Stimulated activated CD8-positive, alpha-beta memory T cell treated with anti-CD3 and anti-CD28 coated beads, Interleukin-15, amount 100 ng/mL, for 4 hours (primary cell): ENCODE measurements at places on chromosomes 16 and 17.

GRCh38 chr17:38338053-38338452 lies 5.7 kb downstream of the GPR179 start:
- no peak for DNase-seq

DNA sequence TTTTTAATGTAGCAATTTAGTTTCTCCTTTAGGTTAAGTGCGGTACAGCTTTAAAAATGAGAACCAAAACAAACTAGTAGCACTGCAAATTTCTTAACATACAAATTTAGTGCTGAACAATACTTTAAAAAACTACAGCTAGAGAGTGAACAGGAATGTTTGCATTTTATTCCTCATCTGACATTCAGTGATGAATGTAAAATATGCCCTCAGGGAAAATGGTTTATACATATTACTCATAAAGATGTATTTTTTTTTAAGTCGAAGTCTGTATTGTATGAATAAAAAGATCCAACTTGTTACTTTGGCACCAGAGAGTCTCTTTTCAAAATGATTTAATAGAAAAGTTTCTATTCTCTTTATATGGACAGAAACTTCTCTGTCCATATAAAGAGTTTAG lies 96.8 kb downstream of the BRIP1 start:
- no peak for DNase-seq

DNA sequence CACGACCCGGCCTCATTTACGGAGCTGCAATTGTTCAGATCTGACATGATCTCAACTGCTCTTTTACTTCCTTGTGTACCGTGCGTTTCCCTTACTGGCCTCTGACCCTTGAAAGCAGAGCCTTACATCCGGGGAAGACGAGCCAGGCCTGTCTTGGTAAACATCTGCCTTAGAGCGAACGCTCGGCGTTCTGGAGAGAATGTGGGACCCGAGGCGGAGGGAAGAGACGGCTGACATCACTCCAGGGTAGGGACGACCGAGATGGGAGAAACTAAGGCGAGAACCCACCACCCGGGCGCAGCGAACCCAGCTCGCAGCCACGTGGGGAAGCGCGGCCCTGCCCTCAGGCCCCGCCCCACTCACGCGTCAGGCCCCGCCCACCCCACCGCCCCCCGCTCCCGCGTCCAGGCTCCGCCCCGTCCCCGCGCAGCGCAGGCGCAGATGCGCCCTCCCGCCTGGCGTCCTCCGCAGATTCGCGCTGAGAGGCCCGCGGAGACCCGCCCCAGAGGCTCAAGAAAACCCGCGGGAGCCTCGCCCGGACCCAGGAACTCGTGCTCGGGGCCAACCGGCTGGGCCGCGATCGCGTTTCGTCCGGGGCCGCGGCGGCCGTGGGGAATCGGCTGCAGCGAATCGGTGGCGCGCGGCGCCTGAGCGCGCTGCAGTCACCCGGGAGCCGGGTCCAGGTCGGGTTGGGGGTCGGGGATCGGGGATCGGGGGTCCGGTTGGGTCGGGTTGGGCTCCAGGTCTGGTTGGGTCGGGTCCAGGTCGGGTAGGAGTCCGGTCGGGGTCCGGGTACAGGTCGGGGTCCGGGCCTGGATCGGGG lies at the start of gene TELO2:
TELO2 (plus strand) TSS at position 438 of the 823 bp plus-strand sequence. CDS start 922 bp downstream, outside the sequence.
- peak; percentile 58 for DNase-seq

DNA sequence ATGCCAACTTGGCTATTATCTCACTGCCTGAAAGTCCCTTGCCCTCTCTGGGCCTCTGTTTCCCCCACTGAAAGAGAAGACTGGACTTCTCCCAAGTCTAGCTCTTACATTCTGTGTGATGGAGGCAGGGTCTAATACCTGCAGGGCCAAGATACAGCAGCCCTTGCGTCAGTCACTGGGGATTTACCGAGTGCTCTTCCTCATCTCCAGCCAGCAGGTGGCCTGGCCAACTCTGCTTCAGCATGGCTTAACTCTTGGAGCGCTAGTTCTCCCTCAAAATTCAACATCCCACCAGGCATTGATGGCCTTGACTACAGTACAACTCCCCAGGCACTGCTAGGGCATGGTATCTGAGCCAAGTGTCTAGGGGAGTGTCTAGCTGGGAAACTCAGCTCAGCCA lies 19.9 kb upstream of the MTMR4 start:
- no peak for DNase-seq

- DNase-seq: no peak
Observed at GRCh38 chr16:21268236-21268635, 9.9 kb downstream of the CRYM start.

- DNase-seq: no peak
Observed at GRCh38 chr16:73711406-73712080, 585.1 kb upstream of the PSMD7 start.

DNA sequence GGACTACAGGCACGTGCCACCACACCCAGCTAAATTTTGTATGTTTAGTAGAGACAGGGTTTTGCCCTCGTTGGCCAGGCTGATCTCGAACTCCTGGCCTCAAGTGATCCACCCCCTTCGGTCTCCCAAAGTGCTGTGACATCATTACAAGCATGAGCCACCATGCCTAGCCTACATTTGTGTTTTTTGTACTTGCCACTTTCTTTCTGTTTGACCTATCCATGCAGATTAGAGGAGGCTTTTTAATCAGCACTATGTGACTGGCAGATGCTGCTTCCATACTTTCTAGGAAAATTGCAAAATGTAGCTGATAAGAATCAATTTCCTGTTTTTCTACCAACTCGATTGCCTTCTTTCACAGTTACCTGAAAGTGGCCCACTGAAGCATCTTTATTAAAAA lies 57.3 kb downstream of the B9D1 start:
- no peak for DNase-seq

DNA sequence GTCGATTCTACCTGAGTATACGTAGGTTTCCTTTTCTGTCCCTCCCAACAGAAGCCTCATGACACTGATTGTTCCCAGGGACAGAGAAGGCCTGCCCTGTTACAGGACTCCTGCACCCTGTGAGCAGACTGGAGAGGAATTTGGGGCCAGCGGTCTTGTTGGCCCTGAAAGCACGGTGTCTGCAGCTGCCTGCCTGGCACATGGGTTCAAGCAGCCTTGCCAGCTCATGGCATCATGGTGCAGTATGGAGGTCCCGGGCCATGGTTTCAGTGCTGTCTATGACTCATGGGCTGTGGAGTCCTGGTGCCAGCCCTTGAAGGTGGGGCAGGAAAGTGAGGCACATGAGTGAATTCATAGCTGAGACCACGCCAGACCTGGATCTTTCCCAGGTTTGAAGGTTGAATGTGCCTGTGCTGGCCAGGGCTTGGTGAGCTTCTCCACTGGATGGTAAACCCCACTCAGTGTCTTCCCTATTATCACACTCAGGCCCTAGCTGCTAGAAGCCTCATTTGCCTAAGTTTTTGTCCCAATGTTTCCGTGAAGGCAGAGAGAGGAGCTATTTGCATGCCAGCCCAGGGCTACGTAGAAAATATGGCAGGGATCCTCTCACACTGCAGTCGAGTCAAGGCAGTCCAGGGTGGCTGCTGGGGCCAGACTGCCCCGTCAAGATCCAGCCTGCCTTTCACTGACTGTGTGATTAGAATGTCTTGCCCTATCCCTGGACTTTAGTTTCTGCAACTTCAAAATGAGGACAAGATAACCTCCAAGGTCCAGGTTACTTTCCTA lies 277.2 kb upstream of the CCL2 start:
- no peak for DNase-seq

DNA sequence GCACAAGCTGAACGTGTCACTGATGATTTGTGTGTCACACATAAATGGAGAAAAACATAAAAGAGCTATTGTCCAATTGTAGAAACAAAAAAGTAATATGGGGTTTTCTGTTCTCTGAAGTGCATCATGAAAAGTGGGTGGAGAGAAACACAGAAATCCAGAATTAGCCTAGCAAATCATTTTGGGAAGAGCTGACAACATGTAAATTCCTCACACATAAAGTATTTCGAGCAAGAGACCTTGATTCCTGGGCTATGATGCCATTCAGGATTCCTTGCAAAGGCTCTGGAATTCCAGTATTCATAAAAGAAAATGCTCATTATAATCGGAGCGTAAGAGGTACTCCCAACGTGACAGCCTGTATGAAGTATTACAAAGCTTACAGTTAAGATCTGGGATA lies 1.1 kb downstream of the DCUN1D3 start:
- no peak for DNase-seq

- no peak for DNase-seq
Observed at GRCh38 chr16:65771707-65772106, 594.8 kb upstream of the CDH5 start.

GRCh38 chr16:88968589-88969280 lies 8.3 kb downstream of the CBFA2T3 start:
- no peak for DNase-seq

GRCh38 chr17:75096082-75096625 lies 8.4 kb downstream of the SLC16A5 start:
- no peak for DNase-seq

GRCh38 chr17:77645072-77646045 lies 313.1 kb upstream of the TNRC6C start:
- peak; percentile 17 for DNase-seq

DNA sequence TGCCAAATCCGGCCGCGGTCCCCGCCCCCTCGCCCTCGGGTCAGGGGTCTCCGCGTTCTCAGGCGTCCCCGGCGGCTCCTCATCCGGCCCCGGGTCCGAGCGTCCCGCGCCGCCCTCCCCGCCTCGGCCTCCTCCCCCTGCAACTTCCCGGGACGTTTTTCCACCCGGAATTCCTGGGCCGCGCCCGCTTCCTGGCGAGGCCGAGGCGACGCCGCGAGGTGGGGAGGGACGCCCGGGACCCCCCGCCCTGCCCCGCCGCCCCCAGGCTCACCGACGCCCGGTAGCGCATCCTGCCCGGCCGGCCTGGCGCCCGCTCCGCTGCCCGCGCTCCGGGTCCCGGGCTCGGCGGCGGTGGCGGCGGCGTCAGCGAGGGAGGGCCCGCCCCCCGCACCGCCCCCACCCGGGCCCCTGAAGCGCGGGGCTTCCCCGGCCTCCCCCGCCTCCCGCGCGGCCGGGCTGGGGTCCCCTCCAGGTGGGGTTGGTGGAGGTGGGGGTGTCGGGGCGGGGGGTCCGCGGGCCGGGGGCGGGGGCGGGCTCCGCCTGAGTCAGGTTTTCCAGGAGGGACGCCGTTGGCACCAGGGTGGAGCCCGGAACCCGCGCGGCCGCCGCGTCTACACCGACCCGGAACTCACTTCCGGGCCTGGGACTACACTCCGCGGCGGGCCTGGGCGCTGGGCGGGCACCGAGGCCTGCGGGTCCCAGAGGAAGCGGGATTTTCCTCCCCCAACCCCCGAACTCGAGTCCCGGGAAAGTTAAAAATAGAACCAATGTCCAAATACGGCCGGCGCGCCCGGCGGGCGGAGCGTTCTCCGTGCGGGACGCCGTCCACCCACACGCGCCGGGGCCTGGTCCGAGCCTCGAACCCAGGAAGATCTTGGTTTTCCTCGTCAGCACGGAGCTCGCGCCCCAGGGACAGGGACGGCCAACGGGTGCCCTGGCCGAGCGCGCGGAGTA lies 6.8 kb downstream of the MYO1C start:
- peak; percentile 55 for DNase-seq

DNA sequence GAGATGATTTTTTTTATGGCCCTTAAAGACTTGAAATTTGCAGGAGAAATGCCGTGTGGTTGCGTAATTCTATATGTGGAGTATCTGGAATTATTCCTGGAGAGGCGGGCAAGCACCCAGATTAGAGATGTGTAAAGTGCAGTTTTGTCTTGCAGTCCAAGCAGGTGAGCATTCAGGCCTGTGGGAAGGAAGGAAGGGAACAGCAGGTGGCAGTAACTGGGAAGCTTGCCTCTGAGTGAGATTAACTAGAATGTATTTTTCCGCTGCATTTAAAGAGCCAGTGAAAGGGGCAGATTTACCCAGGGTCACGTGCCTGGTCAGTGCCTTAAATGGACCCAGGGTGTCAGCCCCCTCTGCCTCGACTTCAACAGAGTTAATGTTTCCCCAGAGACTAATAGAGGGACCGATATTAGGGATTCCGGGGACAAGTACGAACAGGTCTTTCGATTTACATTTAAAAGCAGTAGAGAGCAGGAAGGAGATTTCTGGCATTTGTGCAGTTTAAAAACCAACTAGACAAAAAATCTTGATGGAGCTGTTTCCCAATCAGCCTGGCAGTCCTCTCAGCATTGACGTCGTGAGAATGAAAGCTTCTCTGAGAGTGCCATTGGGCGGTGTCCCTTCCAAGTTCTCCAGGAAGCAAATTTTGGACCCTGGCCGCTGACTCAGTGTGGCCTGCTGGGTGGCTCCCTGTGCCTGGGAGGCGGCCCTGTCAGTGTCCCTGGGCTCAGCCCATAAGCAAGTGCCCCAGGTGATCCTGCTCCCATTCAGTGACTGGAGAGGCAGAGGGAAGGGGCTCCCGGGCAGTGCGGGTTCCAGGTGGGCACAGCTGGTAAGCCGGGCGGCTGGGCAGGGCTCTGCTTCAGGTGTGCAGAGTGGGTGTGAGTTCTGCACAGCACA lies 38.2 kb downstream of the KSR1 start:
- DNase-seq: no peak

GRCh38 chr16:47230296-47230695 lies 86.6 kb upstream of the NETO2 start:
- DNase-seq: no peak

DNA sequence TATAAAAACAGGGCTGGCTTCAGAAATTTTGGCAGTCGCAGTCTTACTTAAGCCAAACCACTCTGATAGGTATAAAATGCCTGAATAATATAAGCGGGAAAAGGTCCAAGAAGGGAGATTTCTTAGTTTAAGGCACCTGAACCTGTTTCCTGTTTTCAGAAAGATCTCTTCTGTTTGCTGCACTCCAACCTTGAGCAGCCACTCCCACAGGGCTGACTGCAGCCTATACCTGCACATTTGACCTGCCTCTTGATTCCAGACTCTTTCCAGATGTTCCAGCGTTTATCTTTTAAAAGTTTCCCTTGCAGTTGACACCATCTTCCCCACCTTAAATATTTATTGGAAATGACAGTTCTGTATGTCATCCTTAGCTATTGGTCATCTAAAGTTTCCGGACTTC lies 132.2 kb downstream of the SKAP1 start:
- DNase-seq: no peak

DNA sequence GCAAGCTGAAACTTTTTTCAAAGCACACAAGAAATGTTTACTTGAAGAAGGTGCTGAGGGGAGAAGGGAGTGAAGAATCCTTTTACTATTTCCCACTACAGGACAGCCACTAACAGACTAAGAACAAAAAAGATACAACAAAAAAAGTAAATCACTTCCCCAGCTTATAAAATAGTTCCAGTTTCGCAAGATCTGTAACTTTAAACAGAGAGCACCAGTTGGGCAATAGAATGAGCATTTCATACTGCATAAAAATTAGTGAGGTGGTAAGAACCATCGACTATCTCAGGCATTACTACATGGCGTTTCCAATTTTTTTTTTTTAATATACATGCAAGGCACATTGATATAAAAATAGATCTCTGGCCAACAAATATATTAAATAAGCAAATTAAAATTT lies 11.1 kb downstream of the CRYBA1 start:
- DNase-seq: no peak
